ENCODE measurements at places on chromosomes 3 and 15.

GRCh38 chr3:78845605-78846004 lies 922.2 kb downstream of the ROBO1 start:
- no peak for DNase-seq

GRCh38 chr3:141356046-141356445 lies 12.3 kb upstream of the ZBTB38 start:
- DNase-seq, result no peak

DNA sequence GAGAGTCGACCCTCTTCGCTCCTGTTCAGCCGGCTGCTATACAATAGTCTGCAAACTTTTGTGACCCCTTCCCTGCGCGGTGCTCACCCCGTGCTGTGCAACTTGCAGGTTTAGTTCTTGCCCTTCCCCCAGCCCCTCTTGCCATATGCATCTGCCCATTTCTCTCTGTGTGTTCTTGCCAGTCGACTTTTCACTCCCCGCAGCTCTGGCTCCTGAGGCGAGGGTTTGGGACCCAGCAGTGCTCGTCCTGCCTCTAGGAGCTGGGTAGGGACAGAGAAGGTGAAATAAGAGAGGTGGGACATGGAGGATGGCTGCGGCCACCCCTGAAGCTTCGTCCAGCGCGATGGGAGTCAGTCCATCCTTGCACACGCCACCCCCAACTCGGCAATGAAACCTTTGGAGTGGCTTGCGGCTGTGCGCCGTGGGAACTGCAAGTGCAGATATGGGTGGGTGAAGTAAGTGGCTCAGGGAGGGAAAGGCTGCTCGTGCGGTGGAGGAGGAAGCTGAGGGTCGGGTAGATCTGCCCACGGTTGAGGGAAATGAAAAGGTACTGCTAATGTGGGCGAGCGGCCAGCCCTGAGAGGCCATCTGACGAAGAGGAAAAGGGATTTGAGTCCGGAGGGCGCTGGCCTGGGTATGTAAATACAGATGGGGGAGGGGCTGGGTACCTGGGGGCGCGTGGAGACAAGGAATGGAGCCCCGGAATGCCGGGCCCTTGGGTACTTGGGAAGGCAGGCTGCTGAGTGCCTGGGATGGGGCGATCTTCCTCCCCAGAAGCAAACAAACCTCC lies 1.0 kb downstream of the LRRC3B start:
- DNase-seq, result no peak

DNA sequence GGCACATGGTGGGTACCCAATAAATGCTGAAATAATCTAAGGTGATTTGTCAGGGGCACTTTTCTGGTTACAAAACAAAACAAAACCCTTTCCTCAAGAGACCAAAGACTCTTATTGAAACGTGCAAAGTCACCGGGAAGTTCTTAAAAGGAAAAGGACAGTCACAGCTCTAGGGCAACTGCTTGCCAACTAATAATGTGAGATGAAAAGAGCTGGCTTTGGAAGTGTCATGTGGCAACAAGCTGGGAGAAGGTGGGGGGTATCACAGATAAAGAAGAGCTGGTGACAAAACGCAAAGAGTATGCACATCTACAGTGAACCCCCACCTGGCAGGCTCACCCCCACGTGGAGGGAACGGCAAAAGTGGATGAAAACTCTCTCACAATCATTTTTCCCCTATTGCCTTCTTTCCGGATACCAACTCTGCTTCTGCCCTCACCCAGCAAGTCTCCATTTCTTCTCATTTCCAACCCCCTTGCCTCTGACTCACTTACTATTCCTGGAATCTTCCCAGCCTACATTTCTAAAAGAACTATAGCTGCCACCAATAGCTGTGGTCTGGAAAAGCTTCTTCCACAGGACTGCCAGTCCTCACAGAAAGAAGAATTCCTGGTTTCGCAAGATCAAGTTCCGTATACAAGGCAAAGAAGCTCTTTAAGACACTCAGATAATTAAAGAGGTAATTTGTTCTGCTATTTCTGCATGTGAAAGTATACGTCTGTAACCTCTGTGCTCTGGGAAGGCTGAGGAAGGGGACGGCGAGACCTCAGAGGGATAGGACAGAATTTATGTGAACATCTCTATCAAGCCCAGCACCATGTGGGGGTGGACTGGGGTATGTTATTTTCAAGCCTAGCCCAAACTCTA lies 21.8 kb upstream of the ANPEP start:
- DNase-seq, result no peak

DNA sequence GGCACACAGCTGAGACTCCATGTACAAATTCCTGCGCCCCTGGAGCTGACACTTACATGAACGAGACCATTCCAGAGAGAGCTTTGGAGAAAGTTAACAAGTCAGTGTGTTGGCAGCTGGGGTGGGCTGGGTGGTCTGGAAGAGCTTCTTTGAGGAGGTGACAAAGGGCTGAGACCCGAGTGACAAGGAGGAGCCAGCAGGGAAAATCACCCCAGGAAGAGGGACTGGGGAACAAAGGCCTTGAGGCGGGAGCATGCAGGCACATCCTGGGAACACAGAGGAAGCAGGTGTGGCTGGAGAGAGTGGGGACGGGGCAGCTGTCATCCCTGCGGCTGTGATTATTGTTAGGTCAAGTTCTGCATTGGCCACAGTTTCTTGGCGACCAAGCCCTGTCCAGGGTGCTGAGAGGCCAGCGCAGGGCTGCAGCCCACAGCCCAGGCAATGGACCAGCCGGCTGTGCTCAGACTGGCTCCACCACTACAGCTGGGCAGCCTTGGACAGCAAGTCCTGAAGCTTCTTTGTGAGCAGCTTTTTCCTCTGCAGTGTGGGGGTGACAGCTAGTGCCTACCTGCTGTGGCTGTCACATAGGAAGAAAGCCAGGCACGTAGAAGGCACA lies 34.2 kb upstream of the PRR23E start:
- no peak for DNase-seq

DNA sequence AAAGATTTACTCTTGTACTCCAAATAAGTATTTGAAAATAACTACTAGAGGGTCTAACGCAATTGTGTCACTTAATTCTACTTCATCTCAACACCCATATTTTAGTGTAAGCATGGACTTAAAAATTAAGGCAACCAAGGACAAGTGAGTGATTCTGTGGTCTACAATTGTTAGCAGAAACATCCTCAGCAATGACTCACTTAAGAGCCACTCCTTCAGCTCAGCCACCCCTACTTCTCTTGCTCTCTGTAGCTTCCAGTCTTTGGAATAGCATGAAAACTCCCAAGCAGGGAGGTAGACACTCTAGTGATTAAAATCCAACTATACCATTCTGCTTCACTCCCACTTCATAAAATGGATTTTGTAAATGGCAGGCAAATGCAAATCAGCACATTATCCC lies 116.0 kb upstream of the LRRN1 start:
- DNase-seq, result no peak

GRCh38 chr15:93707751-93708150 lies 523.6 kb upstream of the MCTP2 start:
- no peak for DNase-seq

DNA sequence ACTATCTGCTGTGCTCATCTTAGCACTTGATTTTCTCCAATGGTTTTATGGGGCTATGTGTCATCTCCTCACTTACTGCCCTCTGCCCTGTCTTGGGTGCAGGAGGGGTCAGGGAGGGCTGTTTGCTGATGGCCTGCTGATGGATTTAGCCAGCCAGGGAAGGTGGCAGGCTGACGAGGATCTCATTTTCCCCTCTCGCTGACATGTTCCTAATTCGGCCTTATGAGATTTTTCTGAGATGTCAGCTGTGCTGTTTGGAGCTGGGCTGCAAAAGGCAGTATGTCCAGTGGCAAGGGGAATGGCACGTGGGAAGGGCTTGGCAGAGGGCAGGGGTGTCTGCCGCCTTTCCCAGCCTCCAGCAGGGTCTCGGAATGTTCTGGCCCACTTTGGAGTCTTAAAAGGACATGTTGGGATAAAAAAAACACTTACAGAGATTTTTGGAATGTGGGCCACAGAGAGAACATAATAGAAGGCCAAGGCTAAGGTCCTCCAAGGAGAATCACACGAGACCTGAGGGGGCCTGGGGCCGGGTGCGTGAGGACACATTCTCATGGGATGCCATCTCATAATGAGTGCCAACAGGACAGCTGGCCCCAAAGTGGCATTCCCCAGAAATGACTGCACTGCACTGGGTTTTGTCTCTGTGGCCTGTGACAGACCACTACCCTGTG lies 303.8 kb downstream of the TLE3 start:
- no peak for DNase-seq

- no peak for DNase-seq
Measured at GRCh38 chr3:188553569-188553968, 399.6 kb downstream of the LPP start.

GRCh38 chr3:45548681-45549075 lies 45.9 kb upstream of the LIMD1 start:
- no peak for DNase-seq

GRCh38 chr3:49661281-49661680 lies 12.9 kb upstream of the APEH start:
- no peak for DNase-seq

GRCh38 chr3:183626877-183627594 lies 8.4 kb upstream of the KLHL24 start:
- DNase-seq, result no peak

GRCh38 chr3:172153335-172153861 lies 114.0 kb downstream of the FNDC3B start:
- no peak for DNase-seq

Data from GM06990 (cell line).